ENCODE measurements at places on chromosomes 1 and 21.
A peak's percentile ranks its signal among the peaks of the same experiment; 100 is the strongest.

DNA sequence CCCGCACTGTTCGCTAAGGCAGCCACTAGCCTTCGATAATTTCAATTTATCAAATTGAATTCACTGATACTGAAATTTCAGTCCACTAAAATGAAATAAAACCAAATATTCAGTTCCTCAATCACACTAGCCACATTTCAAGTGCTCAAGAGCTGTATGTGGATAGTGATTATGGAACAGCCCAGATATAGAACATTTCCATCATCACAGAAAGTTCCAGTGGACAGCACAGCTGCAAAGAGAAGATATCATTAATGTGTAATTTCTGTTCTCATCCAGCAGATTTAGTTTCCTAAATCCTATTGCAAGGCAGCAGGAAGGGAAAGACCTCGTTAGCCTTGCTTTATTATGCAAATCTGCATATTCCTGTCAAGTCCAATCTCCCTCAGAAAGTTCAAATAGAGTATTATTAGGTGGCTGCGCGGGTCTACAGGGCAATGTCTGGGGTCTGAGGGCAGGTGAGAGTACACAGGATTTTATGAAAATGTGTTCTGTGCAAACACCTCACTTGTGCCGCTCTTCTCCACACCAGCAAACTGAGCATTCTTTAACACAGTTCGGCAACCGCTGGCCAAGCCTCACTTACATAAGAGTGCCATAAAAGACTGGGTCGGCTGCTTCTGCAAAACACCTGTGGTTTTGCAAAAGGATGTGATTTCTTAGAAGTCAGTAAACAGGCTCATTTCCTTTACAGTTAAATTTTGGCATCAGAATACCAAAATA, 22.4 kb downstream of the CAPZB start:
- no peak for DNase-seq

- DNase-seq, result peak; percentile 13
Measured at GRCh38 chr21:36733857-36734256, 34.9 kb downstream of the SIM2 start.

DNA sequence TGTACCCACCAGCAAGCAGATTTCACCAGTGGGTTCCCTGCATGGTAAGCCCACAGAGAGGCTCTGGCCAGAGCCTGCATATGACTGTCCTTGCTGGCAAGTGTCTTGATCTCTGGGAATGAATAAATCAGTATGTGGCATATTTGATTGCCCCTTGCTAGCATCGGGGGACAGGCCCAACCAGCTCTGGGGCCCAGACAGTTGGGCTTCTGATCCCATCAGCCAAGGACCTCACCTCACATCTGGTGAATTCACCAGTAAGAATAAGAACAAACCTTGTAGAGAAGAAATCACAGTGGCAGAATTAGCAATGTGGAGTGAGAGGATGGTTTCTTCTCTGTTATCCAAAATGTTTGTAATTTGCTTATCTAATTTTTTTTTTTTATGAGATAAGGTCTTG, 15.9 kb downstream of the SLC1A7 start:
- no peak for DNase-seq

DNA sequence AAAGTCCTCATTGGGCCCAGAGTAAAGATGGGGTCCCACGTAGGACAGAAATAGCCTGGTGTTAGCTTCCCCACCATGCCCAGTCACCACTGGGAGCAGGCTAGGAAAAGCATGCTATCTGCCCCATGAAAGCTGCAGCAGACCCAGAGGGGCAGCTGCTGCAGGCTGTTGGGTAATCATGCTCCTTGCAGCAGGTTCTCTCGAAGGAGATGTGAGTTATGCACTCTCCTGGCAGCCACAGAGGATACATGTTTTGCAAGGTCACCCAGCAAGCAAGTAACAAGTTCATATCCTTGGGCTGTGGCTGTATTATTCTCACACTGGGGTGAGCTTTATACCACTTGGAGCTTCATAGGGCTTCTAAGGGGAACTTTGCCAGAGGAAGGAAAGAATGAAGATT, 9.1 kb upstream of the HEYL start:
- DNase-seq, result no peak

Measured in stomach (tissue), 19 donors.